SK-MEL-5 (cell line): ENCODE measurements at places on chromosomes 7 and 10. TPM values are rescaled to one million over a fixed set of nuclear protein-coding genes. Genes with fewer than 3 reads are reported as not detected.
A peak's percentile ranks its signal among the peaks of the same experiment; 100 is the strongest.

GRCh38 chr10:69498711-69499471 lies 47.6 kb downstream of the TSPAN15 start:
- no peak for DNase-seq

DNA sequence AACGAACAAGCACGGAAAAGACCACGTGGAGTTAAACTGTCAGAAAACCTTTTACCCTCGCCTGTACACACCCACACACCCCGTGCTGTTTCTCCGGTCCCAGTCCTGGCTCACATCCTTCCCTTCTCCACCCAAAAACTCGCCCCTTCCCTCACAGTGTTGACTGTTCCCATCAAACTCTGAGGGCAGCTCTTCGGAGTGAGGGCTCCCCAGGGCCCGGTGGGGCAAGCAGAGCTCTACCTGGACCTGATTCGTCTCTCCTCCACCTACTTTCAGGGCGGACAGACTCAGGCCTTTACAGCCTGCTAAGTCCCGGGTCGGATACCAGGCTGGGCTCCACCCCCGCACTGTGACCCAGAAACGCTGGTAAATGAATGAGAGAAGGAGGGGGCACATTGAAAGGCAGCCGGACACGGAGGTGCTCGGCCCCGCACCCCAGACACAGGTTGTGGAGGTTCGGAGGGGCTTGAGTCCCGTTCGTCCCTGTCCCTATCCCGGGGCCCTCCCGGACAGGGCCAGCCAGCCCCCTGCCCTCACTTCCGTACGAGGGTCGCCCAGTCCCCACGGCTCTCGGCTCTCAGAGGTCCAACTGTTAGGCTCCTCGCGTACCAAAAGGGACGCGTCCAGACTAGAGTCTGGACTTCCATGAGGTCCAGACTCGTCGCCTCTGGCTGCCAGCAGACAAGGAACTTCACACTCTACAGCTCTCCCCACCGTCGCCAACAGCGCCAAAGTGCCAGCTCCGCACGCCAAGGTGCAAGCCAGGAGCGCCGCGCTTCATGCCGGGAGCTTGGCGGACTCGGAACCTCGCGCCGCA lies 31.7 kb upstream of the ASL start:
- no peak for DNase-seq

DNA sequence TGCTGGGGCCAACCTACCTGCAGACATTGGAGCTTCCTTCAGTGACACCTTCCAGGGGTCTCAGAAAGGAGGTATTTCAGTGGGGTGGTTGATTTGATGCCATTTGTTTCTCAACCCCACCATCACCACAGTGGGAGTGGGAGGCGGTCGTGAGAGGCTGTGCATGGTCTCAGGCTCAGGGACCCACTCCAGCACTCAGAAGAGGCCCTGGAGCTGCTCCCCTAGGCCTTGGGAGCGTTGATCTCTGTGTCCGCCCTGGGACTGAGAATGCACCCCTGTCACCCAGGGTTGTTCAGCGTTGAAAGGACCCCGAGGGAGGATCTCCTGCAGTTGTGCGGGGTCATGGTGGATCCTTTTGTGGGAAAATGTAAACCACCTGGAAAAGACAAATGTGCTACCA lies 410.6 kb downstream of the GLRX3 start:
- DNase-seq = no peak

GRCh38 chr7:106187613-106188350 lies 75.7 kb upstream of the SYPL1 start:
- DNase-seq = no peak

DNA sequence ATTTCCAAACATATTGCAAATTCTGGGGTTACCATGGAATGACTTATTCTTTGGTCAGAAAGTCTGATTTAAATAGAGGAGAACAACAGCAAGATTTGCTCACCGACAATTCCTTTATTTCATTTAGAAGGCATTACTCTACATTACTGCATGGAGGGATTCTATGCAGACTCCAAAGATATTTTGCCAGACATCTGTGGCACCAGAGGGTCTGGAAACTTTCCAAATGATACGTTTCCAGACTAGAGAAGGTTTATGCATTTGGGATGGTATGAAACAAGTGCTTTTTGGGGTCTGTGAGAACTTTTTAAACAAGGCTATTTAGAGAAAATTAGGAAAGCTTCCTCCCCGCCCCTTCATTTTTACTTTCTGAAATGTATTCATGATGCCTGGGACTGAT lies 125.3 kb downstream of the SAMD9 start:
- no peak for DNase-seq

DNA sequence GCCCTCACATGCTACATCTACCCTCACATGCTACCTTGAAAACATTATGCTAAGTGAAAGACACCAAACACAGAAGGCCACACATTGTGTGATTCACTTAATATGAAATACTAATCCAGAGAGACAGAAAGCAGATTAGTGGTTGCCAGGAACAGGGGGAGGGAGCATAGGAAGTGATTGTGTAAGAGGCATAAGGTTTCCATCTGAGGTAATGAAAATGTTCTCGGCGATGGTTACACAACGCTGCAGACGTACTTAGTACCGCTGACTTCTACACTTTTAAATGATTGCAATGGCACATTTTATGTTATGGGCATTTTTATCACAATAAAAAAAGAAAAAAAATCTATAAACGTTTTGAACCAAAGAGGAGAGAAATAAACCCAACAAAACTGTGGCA lies 742.3 kb downstream of the TYW1 start:
- DNase-seq = no peak

DNA sequence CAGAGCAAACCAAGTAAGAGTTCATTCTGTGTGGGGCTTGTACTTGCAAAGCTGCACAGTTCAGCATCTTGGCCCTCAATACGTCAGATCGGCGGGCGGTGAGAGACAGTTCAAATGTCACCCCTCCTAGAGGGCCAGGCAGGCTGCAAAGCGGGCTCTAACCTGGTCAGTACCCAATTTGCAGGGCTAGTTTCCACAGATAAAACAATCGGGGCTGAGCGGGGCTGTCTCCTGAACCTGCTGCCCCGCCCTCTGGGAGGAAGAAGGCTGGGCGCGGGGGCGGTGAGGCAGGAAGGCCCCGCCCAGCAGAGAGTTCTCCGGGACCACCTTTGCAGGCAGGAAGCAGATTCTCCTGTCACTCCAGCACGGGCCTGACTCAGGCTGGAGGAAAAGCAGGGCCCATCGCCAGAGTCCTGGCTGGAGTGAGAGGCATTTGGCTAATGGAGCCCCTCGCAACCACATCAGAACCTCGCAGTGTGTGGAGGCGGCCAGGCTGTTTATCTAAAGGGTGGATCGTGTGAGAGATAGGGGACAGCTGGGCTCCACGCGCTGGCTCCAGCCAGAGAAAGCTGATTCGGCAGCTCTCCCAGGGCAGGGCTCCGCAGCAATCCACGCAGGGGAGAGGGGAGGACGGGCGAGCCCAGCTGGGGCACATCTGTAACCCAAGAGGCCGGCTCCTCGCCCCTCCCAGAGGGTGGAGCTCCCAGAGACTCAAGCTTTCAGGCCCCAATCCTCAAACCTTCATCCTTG lies 83.1 kb downstream of the SH3PXD2A start:
- no peak for DNase-seq

The EBLN1 gene
- total RNA-seq = 0.13 and 0.26 TPM in 2 replicates

- no peak for DNase-seq
These were observed 79.6 kb downstream of the KIAA1217 start for GRCh38 chr10:24288581-24288980.

The CNNM1 gene
- 0.03 and 0.05 TPM in 2 replicates for total RNA-seq

DNA sequence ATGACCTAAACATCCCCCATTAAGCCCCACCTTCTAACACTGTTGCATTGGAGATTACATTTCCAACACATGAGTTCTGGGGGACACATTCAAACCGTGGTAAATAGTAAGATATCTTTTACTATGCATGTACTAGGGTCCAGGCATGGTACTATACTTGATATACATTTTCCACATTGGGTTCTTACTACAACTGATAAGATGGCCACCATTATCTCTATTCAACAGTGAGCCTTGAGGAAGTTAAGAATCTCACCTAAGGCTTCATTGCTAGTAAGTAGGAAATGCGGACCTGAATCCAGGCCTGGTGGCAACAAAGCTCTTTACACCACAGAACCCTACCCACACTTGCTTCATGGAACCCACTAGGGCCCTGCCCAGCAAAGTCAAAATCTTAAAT lies 5.7 kb downstream of the PANK1 start:
- DNase-seq = no peak

DNA sequence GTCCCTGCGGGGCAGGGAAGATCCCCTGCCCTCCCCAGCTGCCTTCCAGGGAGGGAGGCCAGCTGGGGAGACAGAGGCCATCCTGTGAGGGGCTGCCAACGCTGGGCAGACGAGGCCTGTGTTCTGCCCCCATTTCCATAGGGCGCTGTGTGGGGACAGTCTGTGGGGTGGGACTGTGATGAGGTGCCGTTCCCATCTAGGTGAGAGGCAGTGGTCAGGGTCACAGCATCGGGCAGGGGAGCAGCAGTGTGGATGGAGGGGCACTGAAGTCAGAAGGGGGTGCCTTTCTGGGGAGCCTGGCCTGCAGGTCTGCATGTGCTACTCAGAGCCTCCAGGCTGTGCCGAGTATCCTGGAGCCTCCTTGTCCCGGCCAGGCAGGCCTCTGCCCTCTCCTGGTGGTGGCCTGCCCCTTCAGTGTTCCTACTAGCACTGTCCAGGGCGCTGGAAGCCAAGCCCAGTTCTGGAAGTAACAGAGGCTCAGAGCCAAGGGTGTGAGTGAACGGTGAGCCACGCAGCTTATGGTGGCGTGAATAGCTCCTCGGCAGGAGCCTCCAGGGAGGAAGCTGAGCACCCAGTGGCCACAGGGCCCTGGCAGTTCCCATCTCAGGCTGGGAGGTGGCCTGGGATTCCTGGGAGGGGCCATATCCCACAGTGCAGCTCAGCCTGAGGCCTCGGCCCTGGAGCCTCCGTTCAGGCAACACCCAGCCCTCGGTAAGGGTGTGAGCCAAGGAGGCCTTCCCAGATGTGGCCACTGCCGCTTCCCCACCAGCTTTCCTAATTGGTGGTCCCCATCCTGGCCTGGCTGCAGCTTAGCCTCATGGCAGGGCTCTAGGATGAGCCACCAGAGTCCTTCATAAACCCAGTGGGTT lies 23.3 kb upstream of the CSGALNACT2 start:
- no peak for DNase-seq

DNA sequence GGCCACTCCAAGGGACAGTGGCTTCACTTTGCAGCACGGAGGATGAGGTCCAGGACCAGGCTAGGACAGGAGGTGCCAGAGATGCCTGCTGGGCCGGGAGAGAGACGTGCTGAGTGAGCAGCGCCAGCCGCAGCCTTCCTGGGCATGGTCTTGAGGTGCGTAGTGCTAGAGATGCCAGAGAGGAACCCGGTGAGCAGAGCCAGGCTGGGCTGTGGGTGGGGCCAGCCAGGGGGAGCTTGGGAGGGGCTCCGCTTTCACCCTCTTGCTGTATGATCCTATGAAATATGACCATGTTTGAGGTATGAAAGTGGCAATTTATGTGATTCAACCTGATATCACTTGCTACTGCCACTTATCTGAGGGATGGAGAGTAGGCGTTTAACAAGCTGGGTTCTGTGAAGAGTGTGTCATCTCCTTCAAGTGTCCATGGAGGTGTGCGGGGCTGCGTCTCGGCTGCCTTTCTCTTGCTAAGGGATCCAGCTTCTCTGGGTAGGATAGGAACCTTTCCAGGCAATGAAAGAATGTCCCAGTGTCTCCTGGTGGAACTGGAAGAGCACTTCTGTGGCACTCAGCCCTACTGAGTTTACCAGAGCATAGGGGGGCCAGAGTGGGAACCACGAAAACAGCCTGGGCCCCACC lies 518.4 kb upstream of the FOXK1 start:
- no peak for DNase-seq

The HTRA1 gene
- 113 and 119 TPM in 2 replicates for total RNA-seq

DNA sequence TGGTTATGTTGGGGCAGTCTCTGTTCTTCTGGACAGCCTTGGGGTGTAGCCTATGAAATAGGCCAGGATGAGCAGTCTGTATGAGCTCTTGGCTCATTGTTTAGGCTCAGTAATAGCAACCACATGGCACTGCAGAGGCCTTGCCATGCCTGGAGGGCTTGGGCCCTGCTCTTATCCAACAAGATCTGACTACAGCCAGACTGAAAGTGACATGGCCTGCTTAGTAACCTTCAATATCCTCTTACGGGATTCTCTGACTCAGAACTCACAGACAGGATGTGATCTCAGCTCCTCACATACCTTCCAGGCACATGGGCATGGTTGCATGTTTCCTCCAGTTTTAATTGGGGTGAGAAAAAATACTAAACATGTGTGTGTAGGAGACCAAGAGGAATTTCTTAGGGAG lies 289.3 kb downstream of the PTEN start:
- DNase-seq = peak; percentile 14

DNA sequence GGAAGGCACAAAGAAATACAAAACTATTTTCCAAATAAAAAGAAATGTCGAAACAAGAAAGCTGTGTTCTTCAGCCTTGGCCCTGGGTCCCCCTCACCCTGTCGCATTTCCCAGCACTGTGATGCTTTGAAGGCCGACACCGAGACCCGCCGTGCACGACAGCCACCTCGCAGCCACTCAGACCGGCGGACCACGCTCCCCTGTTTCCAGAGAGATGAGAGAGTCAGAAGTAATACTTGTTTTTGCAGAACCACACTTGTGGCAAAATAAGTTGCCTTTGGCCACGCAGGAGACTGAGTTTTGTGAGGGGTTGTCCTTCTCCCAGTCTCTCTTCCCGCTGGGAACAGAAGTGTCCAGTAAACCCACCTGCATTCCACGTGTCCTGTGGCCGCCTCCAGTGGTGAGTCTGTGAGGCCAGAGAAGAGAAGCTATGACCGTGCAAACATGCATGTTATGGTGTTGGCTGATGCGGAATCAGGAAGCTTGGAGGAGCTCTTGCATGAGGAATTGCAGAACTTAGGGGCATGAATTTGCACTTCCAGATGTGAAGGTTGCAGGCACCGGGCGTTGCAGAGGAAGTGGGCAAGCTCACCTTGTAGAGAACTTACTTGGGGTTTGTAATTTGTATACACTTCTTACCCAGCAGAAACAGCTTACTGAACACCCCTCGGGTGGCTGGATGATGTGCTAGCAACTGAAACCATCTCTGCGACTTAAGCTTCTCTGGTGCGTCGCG lies 194.5 kb downstream of the EBF3 start:
- DNase-seq = no peak

DNA sequence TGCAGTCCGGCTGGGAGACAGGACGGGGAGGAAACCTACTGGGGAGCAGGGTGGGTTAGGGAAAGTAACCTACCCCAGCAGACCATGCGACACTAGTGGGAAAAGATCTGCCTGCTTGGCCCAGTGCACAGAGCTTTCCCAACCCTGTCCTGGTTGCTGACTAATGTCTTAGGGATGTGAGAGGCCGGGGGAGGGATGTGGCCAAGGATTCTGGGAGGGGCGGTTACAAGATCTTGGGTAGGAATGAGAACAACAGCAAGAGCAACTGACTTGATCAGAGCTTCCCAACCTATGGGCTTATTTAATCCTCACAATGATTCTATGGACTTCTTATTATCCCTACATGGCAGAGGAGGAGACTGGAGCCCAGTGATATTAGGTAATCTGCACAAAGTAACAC lies 24.0 kb upstream of the EIF5AL1 start:
- DNase-seq = no peak
